ENCODE measurements at places on chromosomes 6 and 20.
A peak's percentile ranks its signal among the peaks of the same experiment; 100 is the strongest.

- no peak for DNase-seq
Observed at GRCh38 chr6:45049188-45049843, 278.8 kb upstream of the RUNX2 start.

DNA sequence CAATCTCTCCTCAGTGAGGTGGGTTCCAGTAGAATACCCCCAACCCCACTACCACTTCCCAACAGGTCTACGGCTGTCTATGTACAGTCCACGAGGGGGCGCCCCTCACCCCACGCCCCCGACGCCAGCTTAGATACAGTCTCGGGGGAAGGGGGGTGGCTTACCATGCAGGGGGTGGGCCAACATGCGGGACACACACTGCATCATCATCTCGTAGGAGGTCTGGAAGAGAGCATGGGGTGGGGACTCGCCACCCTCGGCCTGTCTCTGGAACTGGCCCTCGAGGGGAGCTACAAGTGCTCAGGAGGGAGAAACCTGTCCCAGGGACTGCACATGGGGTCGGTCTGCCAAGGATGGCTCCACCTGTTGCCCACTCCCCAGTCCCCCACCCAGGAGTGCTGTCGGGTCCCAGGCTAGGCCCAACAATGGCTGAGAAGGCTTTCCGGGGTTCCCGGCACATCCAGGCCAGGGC lies 8.5 kb downstream of the MTCH1 start:
- no peak for DNase-seq

DNA sequence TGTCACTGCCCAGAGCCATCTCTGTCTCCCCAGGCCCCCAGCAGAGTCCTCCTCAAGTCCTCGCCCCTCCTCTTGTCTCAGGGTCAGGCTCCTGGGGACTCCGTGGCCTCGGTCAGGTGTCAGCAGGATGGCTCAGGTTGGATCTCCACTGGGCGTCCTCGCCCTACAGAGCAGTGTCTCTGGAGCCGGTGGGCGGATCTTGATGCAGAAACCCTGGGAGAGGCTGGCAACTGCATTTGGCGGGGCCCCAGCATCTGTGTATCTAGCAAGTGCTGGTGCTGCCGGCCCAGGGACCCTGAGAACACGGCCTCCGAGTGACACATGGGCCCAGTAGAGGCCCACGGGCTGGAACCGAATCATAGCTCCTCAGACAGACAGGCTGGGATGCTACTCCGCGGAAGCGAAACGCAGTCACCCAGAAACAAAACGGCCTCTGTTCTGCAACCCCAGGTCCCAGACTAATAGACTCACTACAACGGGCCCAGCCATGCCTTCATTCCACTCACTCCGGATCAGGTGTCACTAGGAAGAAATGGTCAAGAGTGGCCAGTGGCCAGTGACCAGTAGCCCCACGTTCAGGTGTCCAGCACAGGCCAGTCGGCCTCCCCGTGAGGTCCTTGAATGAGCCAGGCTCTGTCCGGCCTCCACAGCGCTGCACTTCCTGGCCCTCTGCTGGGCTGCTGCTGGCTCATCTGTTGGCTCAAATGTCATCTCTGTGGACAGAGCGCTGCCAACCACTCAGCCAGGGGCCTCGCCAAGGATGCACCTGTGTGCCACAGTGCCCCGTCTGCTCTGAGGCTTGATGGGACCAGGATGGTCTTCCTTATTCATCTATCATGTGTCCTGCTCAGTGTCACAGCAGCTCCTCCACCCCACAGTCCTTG lies 12.6 kb upstream of the FRMD1 start:
- DNase-seq: no peak

DNA sequence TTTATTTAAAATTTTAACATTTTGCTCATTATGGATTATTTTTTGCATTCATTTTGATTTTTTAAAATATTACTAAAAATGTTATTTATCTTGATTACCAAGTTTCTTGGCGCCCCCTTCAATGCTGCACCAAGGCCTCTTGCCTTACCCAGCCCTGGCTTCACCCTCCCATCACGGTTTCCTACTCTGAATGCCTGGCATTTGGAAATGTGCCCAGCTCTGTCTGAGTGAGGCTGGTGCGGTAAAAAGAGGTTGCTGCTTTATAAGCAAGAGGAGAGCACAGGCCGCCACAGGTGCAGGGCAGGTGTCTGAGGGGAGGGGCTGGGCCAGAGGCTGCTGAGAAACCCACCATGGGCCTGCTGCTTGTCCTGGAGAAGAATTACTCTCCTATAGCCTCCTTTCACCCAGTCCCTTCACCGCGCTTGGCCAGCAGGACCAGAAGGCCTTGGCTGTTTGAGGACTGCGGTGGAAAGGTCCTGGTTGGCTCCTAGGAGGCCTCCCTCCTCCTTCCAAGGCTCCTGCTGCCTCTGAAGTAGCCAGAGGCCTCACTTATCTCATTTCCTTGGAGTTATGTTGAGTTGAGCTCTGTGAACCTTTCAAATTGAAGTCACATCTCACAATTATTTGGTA lies 62.6 kb downstream of the BANF2 start:
- peak; percentile 36 for DNase-seq

DNA sequence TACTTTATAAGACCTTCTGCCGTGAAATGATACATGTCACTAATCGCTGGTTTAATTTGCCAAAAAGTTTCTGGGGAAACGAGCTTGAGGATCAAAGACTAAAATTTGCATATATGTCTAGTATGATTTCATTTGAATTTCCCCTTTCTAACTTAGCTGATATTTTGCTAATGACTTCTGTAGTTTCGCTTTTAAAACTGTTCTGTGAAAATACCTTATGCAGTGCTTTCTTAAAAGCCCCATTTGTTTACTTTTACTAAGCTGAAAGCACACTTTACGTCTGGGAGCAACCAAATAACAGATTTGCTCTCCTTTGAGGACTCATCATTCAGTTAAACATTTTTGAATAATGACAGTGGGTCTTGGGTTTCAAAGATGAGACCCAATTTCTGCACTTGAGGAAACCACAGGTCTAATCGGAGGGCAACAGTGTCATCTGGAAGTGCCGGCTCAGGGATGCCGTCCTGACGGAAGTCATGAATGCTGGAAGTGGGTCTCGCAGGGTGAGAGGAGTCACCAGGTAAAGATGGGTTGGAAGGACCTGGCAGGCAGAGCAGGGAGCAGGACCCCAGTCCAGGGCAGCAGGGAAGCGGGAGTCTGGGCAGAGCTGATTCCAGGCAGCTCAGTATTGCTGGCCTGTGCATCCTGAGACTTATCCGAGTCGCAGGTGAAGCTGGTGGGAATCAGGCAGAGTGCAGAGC lies 33.2 kb downstream of the PLEKHG1 start:
- no peak for DNase-seq

- DNase-seq: no peak
Observed at GRCh38 chr20:57882451-57883161, 172.8 kb upstream of the PMEPA1 start.

- no peak for DNase-seq
Observed at GRCh38 chr20:23509247-23509913, 18.5 kb downstream of the CST8 start.

DNA sequence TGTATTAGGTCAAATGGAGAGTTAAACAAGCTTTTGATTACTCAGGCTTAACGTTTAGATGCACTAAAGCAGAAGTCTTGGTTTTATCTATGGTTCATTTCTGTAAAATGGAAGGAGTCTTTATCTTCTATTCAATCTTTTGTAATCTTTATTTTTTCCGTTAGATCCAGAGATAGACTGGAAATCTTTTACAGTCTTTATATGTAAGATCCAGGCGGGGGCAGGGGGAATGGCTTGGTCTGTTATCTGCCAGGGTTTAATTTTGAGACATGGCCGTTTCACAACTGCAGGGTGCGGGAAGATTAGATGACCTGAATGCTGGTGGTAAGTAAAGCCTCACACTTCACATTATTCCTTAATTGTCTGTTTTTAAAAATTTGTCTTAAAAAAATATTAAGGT lies 3.7 kb downstream of the AKAP12 start:
- no peak for DNase-seq

DNA sequence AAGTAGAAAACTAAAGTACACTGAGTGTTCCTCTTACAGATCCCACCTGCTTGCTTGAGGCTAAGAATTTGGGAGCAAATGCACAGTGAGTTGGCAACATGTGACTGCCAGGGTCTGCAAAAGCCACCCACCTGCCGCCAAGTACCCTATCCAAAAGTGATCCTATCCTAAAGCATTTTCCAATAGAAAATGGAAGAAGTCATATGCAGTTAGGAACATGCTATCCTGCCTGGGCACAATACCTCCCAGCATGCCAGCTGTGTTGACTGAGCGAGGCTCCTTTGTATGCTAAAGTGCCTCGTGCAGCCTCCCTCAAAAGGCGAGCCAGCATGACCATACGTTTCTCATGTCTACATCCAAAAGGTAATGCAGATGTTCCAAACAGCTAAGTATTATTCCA lies 52.7 kb downstream of the TRAF3IP2 start:
- peak; percentile 73 for DNase-seq

DNA sequence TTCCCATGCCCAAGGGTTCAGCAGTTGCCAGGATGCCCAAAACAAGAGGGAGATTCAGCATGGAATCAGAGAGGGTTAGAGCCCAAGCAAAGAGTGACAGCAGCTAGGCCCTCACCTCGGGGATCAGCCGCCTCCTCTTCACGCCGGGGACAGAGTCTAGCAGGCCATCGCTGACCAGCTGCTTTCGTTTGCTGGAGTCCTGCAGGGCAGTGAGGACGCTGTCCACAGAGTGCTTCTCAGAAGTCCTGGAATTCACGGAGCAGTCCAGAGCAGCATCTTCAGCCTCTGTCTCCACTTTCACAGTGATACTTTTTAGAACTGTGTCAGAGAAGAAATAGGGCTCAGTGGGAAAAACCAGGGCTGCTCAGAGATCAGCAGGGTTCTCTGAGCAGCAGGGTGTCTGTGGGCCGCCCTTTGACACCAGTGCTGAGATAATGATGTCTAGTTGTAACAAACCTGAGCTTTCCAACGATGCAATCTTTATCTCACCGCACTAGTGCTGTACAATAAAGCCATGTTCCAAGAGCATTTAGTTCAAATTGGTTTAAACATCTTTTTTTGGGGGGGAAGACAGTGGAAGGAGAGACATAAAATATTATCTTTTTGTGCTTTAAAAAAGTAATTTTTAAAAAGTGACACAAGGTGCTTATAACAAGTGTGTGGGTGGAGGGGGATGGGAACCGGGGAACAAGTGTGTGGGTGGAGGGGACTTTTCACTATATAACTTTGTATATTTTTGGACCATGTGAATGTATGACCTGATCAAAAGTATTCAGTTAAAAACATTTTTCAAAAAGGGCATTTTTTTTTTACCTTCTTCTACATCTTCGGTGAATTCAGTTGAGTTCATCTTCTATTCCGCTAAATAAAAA lies 16.6 kb downstream of the BEND3 start:
- DNase-seq: no peak

DNA sequence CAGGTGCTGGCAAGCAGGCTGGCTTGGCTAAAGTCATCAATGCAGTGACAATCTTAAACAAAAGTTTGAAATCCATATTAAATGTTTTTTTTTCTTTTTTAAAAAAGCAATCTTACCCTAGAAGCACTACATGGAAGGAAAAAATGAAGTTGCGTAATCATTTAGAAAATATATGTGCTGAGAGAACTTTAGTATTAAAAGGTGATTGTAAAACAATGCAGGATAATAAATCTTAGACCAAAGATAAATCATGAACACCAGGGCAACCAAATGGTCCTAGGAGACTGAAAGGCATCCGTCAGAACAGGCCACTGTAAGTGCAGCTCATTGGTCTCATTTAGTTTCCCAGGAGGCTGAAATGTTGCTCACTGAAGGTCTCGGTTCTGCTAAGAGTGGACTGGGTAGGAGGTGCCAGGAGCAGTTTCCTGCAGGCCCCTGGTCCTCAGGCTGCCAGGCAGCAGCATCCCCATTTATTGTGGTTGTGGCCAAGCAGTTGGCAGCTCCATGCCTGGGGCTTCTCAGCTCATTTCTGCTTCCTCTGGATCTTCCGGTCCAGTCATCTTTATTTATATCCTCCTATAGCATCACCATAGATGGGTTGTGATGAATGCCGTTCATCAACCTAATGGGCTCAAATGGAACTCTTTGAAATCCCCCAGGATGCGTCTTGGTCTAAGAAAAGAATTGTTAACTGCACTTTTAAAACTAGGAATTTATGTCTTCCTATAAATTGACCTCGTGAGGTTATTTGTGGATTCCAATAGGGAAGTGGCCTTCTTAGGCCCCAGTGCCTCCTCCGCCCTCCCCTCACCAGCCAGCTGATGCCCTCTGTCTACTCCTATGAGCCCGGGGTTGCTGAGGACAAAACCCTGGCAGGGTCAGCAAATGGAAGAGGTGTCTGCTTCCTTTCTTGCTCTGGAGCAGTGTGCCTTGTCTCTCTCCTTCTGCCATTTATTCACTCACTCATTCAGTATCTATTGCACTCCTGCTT lies 269.0 kb downstream of the UST start:
- no peak for DNase-seq

DNA sequence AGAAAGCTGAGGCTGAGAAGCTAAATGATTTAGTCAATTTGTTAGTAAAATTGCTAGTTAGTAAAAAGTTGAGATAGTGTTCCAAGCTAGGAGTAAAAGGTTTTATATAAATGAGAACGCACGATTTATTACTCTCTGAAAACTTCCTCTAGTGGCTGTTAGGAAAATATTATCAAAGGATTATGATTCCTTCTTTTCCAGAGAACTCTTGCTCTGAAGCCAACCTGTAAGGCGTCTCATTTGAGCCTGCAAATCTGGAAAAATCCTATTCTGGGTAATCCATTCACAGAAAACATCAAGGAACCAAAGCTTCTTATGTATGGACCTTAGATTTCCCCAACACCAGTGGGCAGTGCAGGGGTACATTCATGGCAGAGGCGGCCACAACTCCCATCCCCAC lies 252.7 kb downstream of the SOD2 start:
- no peak for DNase-seq

DNA sequence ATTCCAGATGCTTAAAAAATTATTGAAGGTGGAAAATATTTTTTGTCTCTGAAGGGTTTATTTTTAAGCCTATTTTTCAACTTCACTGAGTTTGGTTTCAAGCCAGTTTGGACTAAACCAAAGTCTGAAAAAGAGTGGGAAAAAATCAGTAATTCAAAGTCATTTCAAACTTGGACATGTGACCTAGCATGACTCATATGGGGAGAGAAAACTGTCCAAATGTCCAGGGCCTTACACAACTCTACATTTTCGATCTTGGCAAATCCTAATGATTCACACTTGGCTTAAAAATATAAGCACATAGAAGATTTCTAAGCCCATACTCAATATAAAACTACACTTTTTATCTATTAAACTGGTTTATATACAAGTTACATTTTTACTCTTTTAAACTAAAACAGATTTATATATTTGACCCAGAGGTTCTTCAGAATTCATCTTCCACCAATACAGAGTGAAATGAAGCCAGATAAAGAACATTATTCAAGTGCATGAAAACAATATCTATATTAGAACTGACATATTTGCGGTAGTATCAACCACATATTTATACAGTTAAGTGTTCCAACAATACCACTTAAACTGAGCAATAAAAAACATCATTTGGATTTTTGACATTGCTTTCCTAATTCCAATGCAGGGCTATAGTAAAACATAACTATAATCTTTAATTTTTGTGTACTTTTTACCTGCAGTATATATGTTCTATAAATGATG lies 110.3 kb upstream of the TCF21 start:
- DNase-seq: no peak
